Activated gamma-delta T cell treated with Interleukin-2 at 50 U/mL for 16 hours (primary cell): ENCODE measurements at places on chromosomes 11 and 22.

DNA sequence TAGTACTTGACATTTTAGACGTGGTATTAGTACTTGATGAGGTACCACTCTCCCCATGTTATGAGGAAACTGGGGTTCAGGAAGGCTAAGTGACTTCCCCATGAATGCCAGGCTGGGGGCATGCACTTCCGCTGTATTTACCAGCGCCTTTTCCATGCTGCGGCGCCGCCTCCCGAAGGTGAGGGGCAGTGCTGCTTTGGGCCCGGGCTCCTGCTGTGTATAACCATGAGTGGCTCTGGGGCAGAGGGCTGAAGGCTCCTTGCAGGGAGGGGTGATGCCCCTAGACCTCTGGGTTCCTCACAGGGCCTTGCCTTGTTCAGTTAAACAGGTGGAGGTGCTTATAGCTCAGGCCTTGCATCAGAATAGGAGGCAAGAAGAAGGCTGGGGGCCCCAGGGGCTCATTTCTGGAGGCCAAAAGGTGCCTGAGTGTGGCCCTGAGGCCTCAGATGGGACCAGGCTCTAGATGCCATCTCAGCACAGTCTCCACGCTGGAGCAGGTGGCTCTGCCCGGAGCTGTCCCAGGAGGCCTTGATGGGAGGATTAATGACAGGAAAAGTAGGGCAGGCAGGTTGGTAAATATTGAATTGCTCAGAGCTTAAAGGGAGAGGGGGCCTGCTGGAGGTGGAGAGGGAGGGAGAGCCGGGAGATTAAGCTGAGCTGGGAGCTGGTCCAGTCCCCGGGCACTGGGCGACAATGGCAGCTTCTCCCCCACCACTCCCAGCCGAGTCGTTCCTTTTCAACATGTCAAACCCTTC lies 129.6 kb downstream of the CEP164 start:
- no peak for DNase-seq

DNA sequence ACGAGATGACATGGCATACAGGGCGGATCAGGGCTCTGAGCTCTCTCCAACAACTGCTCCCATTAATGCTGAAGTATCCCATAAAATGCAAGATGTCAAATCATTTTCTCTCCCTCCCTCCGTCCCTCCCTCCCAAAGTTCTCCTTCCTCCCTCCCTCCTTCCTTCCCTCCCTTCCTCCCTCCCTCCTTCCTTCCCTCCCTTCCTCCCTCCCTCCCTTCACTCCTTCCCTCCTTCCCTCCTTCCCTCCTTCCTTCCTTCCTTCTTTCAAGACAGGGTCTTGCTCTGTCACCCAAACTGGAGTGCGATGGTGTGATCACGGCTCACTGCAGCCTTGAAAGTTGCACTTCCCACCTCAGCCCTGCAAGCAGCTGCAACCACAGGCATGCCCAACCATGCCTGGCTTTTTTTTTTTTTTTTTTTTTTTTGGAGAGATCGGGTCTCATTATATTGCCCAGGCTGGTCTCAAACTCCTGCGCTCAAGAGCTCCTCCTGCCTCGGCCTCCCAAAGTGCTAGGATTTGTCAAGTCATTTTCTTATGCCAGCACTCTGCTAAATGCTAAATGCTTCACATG lies 38.2 kb downstream of the TXN2 start:
- no peak for DNase-seq

DNA sequence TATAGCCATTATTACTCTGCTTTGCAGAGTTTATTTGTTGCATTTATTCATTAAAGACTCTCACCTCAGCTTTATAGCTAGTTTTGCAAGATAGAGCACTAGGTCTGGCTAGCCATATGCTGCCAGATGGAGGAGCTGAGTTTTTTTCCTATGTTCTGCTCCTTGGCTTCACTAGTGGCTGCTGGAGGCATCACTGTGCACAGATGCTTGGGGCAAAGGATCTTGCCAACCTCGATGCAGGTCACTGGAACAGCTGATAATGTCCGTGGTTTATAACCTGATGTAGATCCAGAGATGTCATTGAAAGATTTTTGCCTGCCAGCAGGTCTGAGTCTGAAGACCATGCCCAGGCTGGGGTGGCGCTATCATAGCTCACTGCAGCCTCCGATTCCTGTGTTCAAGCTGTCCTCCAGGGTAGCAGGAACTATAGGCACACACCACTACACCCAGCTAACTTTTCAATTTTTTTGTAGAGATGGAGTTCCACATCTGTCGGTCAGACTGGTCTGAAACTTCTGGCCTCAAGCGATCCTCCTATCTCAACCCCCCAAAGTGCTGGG lies 63.2 kb downstream of the PACS1 start:
- no peak for DNase-seq

DNA sequence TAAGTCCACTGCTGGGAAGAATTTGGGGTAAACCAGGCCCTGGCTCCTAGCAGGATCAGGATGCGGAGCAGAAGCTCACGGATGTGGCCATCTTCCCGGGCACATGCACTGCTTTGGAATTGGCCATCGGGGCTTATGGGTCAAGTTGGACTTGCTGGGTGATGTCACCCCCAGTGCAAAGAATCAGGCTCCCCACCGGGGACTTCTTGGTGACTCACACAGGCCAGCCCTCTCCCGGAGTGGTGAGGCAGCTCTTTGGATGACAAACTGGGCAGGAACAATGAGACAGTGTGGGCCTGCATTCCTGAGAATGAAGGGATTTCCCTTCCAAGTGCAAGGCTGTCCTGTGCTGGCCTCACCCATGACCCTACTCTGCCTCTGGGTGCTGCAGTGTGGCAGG lies 128.8 kb upstream of the ANO1 start:
- DNase-seq = no peak

DNA sequence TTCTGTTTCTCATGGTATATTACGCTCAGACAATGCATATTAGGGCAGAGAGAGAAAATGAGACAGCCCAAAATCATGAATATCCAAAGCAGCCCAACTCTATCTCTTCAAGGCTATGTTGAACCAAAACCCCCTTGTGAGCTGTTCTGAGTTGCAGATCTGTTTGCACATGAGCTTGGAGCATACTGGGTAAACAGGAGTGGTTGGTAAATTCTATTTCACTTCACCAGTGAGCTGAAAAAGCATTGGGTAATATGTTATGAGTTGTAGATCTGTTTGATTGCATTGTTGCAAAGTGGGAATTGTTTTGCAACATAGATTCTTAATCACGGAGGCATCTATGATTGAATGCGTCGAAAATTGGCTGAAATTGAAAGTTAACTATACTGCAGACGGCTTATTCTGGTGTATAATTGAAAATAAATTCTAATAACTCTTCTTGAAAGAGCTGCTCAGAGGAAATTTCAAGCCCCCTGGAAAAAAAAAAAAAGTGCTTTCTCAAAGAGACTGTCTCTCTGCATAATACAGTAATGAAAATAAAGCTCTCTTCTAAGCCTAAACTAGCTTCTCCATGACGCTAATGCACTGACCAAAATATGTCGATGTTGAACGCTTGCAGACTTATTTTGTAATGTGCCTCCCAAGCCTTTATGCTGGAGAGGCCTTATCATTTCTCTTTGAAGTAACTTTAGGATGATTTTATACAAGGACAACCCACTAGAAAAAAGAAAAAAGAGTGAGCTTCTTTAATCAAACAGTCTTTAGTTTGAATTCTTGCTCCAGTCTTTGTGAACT lies 263.7 kb downstream of the NTM start:
- no peak for DNase-seq

DNA sequence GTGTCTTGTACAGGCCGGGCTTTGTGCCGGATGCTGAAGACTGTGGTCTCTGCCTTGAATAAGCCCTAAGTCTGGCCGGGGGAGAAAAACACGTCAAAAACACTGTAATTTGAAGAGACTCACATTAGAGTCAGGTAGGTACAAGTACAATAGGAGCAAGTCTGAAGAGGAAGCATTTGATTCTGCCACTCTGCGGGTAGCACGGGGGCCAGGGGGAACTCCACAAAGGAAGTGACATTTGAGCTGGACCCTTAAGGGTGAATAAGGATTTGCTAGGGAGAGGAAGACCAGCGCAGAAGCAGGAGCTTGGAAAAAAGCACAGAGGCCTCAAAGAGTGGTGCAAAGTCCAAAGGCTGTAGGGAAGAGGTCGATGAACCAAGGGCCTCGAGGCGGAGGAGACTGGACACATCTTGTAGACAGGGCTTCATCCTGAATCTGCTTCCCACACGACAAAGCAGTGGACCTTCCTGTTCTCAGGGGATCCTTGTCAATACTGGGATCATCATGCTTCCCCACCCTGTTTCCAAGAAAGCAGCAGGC lies 38.7 kb downstream of the BUD13 start:
- DNase-seq = no peak

GRCh38 chr11:57071829-57072228 lies 83.1 kb downstream of the OR5AK2 start:
- DNase-seq = no peak

DNA sequence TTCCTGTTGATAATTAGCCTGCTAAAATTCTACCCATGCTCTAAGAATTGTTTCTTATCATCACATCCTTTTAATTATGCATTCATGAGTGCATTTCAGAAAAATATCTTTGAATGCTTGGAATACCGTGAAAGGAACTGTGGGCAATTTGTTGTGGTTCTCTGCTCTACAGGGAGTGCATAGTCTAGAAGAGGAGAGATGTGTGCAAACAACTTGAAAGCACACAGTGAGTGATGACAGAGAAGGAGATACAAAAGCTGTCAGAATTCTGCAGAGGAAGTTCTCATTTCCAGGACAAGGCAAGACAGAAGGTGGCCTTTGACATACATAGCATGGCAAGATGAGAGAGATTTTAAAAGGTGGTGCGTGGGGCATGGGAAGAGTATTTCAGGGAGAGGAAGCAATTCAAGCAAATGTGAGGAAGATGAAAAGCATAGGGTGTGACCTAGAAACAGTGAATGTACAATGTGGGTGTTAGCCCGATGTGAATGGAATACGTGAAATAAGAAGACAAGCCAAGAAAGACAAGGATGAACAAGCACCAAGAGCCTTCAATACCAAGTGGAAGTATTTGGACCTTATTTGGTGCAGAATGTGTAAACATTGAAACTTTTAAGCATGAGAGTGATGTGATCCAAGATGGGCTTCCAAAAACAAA lies 5.0 kb downstream of the MMP8 start:
- DNase-seq = no peak

GRCh38 chr22:24504540-24504939 lies 9.4 kb downstream of the UPB1 start:
- DNase-seq = no peak

DNA sequence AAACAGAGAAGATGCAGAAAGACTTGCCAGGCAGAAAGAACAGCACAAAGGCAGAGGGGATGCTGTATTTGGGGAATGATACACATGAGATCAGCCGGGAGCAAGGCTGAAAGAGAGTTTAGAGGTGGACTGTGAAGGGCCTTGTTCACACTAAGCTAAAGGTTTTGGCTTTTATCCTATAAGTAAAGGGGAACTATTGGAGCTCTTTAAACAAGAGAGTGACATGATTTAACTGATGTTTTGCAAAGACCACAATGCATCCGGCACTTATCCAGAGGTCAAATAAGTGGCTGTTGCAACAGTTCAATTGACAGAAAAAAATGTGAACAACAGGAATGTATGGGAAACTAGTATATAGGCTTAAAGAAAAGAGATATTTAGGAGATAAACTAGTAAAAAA lies 64.7 kb upstream of the RRAS2 start:
- no peak for DNase-seq

DNA sequence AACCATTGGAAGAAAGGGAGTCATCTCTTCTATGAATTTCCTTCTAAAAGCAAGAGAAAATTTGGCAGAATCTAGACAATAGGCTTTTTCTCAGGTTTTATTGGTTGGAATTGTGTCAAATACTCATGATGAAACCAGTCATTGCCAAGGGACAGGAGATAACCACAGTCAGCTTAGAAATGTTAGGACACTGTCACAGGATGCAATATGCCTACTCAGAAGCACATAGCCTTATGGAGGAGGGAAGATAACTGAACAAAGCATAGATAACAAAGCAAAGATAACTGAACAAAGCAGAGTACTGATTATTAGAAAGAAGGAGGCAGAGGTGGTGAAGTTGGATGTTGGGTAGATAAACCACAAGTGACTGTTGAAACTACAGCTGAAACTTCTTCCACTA lies 303.5 kb upstream of the PDGFD start:
- DNase-seq = no peak

GRCh38 chr11:119361056-119361787 lies 14.7 kb upstream of the MFRP start:
- no peak for DNase-seq

DNA sequence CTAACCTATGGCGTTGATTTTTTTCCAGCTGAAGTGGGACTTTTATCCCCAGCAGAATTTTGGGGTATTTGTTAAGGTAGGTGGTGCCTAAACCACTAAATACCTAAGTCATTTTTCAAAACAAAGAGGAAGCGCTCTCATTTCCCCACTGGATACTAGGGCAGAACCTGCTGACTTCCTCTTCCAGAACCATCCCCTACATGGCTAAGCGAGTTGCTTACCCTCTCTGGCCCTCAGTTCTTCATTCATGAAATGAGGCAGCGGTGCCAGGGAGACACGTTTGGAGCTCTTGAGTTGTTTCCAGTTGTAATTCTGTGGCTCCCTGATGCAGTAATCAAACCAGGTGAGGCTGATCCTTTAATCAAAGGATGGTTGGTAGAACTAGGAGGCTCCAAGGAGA lies 10.0 kb upstream of the MTMR3 start:
- DNase-seq = no peak

DNA sequence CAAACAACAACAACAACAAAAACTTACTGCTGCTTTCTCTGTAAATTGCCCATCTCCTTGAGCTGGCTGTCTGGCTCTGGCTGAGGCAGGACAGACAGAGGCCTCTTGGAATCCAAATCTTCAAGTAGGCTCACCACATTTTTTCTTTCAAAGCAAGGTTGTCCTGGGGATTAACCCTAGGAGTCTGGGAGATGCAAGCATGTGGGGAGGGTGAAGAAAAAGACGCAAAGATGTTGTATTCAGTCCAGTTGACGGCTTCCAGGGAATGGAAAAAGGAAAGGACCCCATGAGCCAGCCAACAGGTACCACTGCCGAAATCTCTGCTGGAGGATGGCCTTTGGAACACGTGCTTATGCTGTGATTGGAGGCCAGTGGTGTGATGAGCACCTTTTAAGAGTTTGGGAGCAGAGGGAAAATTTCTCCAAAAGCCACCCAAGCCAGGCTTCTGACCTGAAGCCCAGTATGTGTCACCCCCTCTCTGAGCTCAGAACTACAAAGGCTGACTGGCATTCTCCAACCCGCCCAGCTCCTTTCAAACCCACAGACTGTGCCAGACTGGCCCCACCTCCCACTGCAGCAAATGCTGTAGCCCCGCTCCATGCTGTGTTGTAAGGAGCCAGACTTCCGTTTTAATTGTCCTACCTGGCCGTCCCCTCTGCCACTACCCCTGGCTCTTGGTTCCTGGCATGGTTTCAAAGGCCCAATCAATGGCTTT lies 10.8 kb downstream of the BLID start:
- no peak for DNase-seq
